Activated gamma-delta T cell treated with anti-CD3 and anti-CD28 coated beads, Interleukin-2, amount 50 U/mL, for 16 hours (primary cell): ENCODE measurements at places on chromosomes 4 and X.

- no peak for DNase-seq
These were observed 439.1 kb downstream of the INPP4B start for GRCh38 chr4:142406917-142407501.

DNA sequence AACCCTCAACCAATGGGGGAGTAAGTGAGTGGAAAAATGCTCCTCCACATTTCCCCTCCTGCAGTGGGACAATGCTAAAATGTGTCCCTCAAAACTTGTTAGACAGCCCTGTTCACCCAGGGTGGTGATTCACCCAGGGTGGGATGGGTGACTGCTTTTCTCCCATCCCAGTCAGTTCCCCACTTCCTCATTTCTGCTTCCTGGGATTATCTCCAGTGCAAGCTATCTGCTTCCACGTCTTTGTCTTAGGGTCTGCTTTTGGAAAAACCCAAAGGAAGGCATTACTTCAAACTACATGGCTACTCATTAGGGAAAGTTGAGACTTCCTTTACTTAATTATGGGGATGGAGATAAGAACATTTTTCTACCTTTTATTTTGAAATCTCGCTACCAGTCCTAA, 45.5 kb downstream of the ETNPPL start:
- DNase-seq, result no peak

- no peak for DNase-seq
These were observed 100.2 kb upstream of the CXCL13 start for GRCh38 chr4:77505275-77505957.

- DNase-seq, result no peak
These were observed 179.1 kb downstream of the SOWAHB start for GRCh38 chr4:76718831-76719230.

- no peak for DNase-seq
These were observed 20.8 kb downstream of the IRF2 start for GRCh38 chr4:184453365-184454160.

- DNase-seq, result no peak
These were observed 60.7 kb downstream of the PRDM5 start for GRCh38 chr4:120861852-120862251.

- no peak for DNase-seq
These were observed 8.4 kb downstream of the VSIG1 start for GRCh38 chrX:108053218-108053617.

DNA sequence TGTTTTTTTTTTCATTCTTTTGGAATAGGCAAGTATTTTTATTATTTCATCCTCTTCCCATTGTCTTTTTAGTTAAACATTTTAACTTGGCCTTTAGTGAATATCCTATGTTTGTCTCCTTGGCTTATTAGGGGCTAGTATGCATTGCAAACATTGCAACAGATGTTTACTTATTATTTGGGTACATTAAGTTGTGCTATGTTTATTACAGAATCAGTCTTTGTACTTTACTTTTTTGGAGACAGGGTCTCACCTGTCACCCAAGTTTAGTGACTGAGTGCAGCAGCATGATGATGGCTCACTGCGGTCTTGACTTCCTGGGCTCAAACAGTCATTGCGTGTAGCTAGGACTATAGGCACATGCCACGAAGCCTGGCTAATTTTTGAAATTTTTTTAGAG, 51.1 kb upstream of the NUDT6 start:
- DNase-seq, result no peak

- no peak for DNase-seq
These were observed 34.2 kb upstream of the LRAT start for GRCh38 chr4:154709550-154709949.

DNA sequence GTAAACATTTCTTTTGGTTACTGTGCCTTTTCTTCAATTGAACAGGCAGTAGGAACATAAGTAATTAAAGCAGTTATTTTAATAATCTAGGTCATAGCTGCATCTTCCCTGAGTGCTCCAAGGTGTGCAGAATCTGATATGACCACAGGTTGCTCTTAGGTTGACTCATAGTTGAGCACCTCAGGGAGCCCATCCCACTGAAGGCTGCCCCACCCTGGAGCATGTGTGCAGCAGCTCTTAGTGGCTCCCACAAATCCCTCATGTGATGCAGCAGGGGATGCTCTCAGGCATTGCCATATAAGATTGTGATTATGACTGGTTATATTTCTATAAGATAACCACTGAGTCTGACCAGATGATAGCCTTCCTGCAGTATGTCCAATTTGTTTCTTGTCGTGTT, 72.3 kb downstream of the ZNF518B start:
- DNase-seq, result no peak

GRCh38 chrX:153973127-153974002, 811 bp downstream of the TMEM187 start:
- DNase-seq, result no peak

DNA sequence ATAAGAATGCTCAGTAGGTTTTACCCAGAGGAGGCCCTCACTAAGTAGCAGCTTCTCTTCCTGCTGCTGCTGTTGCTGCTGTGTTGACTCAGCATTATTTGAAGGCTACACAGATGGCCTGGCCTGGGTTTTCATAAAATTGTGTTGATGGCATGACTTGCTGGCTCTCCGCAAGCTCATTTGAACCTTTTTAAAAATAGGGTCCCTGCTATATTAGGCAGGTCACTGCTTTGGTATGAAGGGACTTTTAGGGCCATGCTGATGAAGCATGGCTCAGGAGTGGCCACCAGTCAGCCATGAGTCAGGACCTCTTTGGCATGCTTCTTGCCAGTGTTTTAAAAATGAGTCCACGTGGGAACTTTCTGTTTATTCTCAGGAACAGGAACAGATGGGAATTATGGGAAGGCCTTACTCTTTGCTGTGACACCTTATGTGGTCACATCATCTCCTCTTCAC, 128.7 kb downstream of the MID1IP1 start:
- no peak for DNase-seq

GRCh38 chr4:20288047-20288650, 36.4 kb downstream of the SLIT2 start:
- no peak for DNase-seq

GRCh38 chr4:122117743-122118142, 34.4 kb upstream of the BLTP1 start:
- no peak for DNase-seq

- DNase-seq, result no peak
These were observed 48.4 kb downstream of the DHRSX start for GRCh38 chrX:2452317-2452784.

DNA sequence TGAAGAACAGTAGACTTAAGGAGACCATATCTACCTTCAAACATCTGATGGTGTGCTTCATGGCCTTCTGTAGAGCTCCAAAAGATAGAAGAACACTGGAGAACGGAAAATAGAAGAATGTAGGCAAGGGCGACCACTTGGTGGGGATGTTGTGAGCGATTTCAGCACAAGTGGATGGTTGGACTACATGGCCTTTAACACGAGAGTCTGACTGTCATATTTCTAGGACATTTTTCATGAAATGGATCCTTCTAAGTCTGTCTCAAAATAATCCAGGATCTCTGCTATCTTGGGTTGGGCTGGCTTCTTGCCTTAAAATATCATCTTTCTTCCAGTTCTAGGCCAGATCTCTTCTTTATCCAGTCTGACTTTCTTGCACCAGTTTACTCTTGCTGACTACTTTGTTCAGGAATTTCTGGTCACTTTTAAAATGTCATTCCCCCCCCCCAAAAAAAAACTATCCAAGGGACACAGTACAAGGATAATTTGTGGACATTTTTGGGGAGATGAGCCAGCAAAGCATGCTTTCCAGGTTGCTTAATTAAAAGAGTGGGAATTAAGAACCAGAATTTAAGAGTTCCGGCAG, 1.2 kb upstream of the MID1IP1 start:
- no peak for DNase-seq

DNA sequence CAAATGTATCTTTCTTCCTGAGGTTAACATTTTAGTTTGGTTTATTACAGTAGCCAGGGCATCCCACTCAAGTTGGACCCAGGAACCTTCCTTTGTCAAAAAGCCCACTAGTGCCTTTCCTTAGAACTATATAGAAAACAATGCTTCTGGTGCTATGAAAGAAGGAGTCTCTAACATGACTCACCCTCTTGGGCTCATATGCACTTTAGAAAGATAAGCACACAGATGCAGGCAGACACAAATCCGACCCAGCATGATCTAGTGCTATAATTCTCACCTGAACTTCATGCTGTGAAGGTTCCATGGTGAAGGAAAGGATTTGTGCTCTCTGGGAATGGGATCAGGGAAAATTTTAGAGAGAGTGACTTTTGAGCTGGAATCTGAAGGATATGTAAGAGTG, 289.4 kb downstream of the ANKRD50 start:
- no peak for DNase-seq

DNA sequence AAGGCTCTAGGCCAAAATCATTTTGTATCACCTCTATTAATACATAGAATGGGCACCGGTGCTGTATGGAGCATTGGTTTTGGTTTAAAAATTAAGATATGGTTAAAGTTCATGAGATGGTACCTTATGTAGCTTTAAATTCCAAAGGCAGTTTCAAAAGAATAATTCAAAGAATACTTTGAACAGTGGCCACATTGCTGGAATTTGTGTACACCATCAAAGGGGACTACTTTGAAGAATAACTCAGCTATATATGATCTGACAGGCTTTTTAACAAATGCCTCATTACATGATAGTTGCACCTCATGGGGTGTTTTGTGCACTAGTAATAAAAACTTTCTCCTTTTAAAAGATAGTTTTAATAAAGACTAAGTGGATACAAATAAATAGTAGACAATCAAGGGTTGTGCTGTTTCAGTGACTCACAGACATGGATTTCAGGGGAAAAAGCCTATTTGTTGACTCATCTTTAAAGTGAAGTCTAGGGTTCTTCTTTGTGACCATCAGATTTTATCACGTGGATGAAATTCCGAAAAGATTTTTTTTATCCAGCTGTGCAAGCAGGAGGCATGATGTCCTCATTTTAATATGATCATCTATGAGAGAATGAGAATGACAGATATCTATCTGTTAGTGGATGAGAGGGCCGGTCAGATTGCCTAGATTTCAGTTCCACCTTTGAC, 12.8 kb downstream of the MTM1 start:
- DNase-seq, result no peak

DNA sequence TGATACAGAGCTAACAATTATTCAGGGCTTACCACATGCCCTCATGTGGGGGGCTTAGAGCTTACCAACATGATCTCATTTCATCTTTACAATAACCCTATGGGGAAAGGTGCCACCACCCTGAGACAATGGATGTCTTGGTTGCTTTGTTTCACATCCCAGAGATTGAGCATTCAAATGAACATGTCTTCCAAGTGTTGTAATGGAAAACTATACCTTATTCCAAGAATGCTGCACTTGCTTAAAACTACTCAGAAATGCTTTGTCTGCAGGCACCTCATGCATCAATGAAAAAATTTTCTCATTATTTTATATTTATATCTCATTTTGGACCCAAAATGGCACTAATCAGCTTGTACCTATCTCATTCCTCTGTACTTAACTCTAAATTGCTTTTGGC, 34.6 kb downstream of the BCLAF3 start:
- DNase-seq, result no peak

DNA sequence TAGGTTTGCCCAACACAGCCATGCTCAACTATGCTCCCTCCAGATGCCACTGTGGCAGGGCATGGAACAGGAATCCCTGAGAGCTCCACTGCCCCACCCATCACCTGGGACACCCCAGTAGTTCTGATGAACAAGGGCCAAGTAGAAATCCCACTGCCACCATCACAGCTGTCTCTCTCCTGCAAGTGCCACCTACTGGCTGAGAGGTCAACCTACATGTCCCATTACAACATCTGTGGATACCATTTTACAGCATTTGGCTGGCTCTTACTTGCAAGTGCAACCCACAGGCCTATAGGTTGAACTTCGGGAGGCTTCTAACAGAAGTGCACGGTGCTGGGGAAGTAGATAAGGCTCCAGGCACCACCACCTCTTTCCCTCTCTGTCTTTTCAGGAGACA, 142.5 kb downstream of the CXXC4 start:
- no peak for DNase-seq

GRCh38 chrX:72043636-72044035, 88.1 kb downstream of the RTL5 start:
- DNase-seq, result no peak
